Glutamatergic neuron (in vitro differentiated cells): ENCODE measurements at places on chromosomes 7 and 10. TPM values are rescaled to one million over a fixed set of nuclear protein-coding genes. Genes with fewer than 3 reads are reported as not detected.

RHEB gene
- 88.2 TPM for total RNA-seq

DNA sequence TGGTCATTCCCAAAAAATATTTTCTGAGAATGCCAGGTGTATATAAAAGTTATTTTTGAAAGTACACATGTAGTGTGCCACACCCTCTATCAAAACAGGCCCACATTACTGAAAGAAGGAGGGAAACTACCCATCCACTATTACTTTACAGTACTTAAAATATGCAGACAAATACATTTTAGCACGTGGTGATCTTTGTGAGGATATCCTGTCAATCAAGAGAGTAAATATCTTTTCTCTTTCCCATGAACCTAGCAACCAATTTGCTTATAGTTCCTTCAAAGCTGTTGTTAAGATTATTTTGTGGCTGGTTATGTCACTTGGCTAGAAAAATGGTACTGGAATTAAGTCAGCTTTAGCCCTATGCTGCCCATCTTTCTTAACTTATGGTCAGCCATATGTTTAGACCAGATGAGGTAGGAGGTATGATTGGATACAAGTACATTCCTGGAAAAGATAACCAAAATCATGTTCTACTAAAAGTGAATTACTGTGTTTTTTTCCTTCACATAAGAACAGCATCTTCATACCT is 70.1 kb downstream of the AUTS2 start:
- no peak for DNase-seq
- peaks cover 2% of the 10 kb centered on the region for H3K27me3 ChIP-seq
- H3K36me3 ChIP-seq = no peaks in the 10 kb centered on the region
- H3K27ac ChIP-seq = peak overlapping the region; percentile 14
- H3K4me1 ChIP-seq = peaks cover 37% of the 10 kb centered on the region

SLC16A12 gene
- total RNA-seq = not detected

GRCh38 chr7:2843191-2843685 is 870 bp downstream of the GNA12 start:
- peak overlapping the region; percentile 68 for H3K27ac ChIP-seq
- DNase-seq = no peak
- H3K4me3 ChIP-seq = peak overlapping the region; percentile 86
- H3K36me3 ChIP-seq = peaks cover 8% of the 10 kb centered on the region
- peaks cover 23% of the 10 kb centered on the region for H3K4me1 ChIP-seq

GRCh38 chr7:138867744-138868143 is 69.7 kb upstream of the ATP6V0A4 start:
- H3K4me3 ChIP-seq = no peak overlapping the region
- H3K27me3 ChIP-seq = peaks cover 6% of the 10 kb centered on the region
- no peak overlapping the region for H3K27ac ChIP-seq
- no peak for DNase-seq
- peaks cover 5% of the 10 kb centered on the region for H3K36me3 ChIP-seq
- no peaks in the 10 kb centered on the region for H3K4me1 ChIP-seq

DNA sequence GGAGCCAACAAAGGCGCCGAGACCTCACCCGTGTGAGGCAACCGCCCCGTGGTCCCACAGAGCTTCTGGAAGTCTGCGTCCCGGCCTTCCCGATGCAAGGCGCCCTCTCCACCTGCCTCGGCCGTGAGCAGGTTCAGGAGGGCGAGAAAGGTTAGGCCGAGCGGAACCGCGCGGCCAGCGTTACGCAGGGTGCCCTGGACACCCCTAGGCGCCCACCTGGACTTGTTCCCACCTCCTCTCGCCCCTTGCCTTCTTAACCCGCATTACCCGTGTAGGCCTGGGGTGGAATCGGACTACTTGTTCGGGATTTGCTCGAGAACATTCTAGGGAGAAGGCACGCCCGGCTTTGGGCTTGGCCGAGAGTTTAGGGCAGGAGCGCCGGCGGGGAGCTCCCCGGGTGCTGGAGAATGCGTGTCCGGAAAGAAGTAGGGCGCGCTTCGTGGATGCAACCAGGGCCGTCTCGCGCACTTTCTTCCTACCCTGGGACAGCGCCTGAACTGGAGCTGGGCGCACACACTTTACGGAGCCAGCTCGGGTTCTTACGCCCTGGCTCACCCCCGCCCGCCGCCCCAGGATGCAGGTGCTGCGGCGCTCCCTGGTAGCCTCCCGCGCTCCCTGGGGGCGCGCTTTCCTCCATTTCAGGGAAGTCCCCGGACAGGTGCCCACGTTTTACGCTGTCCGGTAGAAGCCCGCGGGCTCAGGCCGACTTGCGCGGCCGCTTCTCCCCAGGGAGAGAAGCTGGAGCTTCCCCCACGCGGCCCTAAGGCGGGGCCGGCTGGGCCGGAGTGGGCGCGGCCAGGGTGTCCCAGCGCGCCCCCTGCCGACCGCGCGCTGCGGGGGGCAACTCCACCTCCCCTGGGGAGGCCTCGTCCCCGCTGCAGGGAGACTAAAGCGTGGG is 74.5 kb downstream of the INSIG1 start:
- no peak overlapping the region for H3K27ac ChIP-seq
- no peak for DNase-seq
- no peaks in the 10 kb centered on the region for H3K36me3 ChIP-seq
- H3K27me3 ChIP-seq = peaks cover 39% of the 10 kb centered on the region
- H3K4me1 ChIP-seq = peaks cover 18% of the 10 kb centered on the region
- no peak overlapping the region for H3K4me3 ChIP-seq

SH2D4B gene
- total RNA-seq = 0.12 TPM

- H3K27ac ChIP-seq = no peak overlapping the region
- H3K36me3 ChIP-seq = no peaks in the 10 kb centered on the region
- no peak for DNase-seq
- no peaks in the 10 kb centered on the region for H3K4me1 ChIP-seq
- peaks cover 2% of the 10 kb centered on the region for H3K27me3 ChIP-seq
- H3K4me3 ChIP-seq = no peak overlapping the region
These were observed 30.5 kb downstream of the ARMC3 start for GRCh38 chr10:22958338-22958737.

- no peak overlapping the region for H3K27ac ChIP-seq
- peaks cover 5% of the 10 kb centered on the region for H3K27me3 ChIP-seq
- no peak overlapping the region for H3K4me3 ChIP-seq
- peaks cover 9% of the 10 kb centered on the region for H3K36me3 ChIP-seq
- peaks cover 7% of the 10 kb centered on the region for H3K4me1 ChIP-seq
- peak; percentile 75 for DNase-seq
These were observed 435 bp upstream of the PWWP2B start for GRCh38 chr10:132396494-132397035.

TMEM176B gene
- 0.44 TPM for total RNA-seq

RADIL gene
- 31.3 TPM for total RNA-seq

DNA sequence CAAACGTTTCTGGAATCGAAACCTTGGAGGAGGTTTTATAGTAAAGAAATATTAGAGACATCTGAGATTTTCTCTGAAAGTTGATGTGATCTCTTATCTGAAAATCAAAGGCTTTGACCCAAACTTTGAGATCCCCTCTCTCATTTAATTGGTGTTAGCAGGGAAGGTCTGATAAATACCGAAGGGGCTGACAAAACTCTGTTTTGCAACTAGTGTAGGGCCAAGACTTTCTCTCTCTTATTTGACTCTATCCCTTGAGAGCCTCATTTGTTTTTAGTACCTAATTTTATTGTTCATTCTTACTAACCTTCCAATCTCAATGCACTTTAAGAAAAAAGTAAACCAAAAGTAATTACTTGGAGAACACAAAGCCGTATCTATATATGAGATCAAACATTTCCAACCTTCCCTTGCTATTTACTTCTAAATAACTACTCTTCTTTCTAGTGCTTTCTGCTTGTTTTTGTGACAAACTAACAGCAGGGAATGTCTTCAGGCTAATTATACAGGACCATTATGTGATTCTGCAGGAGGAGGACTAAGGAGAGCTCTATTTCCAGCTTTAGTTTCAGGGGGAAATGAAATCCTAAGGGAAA is 33.4 kb upstream of the NPVF start:
- DNase-seq = no peak
- H3K27ac ChIP-seq = no peak overlapping the region
- no peak overlapping the region for H3K4me3 ChIP-seq

- H3K4me3 ChIP-seq = no peak overlapping the region
- DNase-seq = no peak
- no peaks in the 10 kb centered on the region for H3K36me3 ChIP-seq
- H3K4me1 ChIP-seq = peaks cover 7% of the 10 kb centered on the region
- H3K27ac ChIP-seq = no peak overlapping the region
- H3K27me3 ChIP-seq = no peaks in the 10 kb centered on the region
These were observed 108.5 kb downstream of the HOXA1 start for GRCh38 chr7:26987338-26987737.

PKD2L1 gene
- 0.44 TPM for total RNA-seq

GPNMB gene
- not detected for total RNA-seq
